ENCODE measurements at places on chromosomes 5 and 9. TPM values are rescaled to one million over a fixed set of nuclear protein-coding genes. Genes with fewer than 3 reads are reported as not detected.

Gene RMI1
- 14.2 TPM for polyA plus RNA-seq

Gene LECT2
- 1.6 TPM for polyA plus RNA-seq

DNA sequence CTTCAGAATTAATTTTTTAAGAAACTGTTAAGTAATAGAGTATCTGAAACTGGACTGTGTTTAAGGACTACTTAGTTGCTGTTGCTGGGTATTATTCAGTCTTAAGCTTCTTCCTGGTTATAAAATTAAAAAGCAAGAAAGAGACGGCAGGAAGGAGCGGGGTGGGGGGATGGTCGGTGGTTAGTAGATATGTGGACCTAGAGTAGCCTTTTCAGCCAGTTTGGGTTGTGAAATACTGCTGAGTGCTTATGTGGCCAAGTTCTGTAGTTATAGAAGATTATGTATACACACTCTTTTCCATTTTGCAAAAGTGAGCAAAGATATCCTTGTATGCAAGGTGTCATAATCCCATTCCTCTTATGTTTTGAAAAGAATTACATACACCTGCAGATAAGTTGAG, 28.5 kb downstream of the TRIO start:
- no peak for DNase-seq

Gene AQP7
- 12.8 TPM for polyA plus RNA-seq

GRCh38 chr5:43007911-43008362, 32.2 kb downstream of the ANXA2R start:
- no peak for DNase-seq

- no peak for DNase-seq
Measured at GRCh38 chr9:129769669-129770068, 16.8 kb upstream of the PTGES start.

DNA sequence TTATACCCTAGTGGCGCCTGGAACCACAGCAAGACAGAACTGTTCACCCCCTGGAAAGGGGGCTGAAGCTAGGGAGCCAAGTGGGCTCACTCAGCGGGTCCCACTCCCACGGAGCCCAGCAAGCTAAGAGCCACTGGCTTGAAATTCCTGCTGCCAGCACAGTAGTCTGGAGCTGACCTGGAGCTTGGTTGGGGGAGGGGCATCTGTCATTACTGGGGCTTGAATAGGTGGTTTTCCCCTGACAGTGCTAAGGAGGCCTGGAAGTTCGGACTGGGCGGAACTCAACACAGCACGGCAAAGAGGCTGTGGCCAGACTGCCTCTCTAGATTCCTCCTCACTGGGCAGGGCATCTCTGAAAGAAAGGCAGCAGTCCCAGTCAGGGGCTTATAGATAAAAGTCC, 19.5 kb downstream of the BTNL3 start:
- DNase-seq = no peak

- DNase-seq = no peak
Measured at GRCh38 chr9:135294836-135295235, 184.7 kb upstream of the PPP1R26 start.

GRCh38 chr5:66565878-66566277, 30.3 kb upstream of the MAST4 start:
- no peak for DNase-seq

DNA sequence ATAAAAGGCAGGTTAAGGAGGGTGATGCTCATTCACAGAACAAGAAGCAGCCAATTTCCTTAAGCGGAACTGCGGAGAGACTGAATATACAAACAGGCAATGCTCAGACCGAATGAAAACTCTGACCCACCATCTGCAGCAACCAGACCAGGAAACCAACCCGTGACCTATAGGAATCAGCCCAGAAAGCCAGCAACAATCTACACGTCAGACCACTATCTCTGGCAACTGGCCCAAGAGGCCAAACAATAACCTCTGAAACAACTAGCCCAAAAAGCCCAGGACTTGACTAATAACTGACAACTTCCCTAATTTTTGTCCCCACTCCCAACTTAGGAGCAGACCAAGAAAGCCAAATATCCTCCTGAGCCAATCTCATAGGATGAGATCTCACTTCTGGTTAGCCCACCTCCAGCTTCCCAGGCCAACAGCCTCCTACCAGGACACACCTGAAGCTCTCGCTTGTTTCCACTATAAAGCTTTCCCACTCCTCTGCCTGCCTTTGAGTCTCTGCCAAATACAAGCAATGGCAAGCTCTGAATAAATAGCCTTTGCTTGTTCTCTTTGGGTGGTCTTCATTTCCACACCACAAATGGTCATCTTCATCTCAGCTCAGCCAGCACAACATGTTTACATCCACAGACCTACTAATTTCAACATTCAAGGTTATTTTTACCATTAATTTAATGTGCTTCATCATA, 168.5 kb downstream of the HSD17B3 start:
- DNase-seq = no peak

Gene SPATA31C1
- 0.63 TPM for polyA plus RNA-seq

Gene SEMA4D
- polyA plus RNA-seq = 13.5 TPM

GRCh38 chr9:69314547-69314946, 10.5 kb upstream of the ENTREP1 start:
- no peak for DNase-seq

GRCh38 chr9:78782858-78783257, 485.9 kb downstream of the PSAT1 start:
- DNase-seq = no peak

DNA sequence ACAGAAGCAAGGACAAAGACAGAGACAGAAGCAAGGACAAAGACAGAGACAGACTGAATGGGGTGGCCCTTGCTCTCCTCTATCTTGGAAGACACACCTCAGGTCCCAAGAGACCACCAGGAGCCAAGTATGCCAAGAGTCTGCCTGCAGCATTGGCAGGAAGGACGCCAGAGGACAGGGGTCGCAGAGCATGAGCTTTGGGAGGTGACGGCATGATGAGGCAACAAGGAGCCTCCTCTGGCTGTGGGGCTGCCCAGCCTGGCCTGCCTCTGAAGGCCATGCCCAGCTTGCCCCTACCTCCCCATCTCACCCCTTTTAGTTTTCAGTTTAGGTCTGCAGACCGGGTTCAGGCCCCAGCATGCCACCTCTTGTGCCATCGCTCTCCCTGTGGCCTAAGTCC, 17.6 kb downstream of the PDGFRB start:
- no peak for DNase-seq

GRCh38 chr5:2184563-2185540, 302.1 kb upstream of the IRX4 start:
- no peak for DNase-seq

DNA sequence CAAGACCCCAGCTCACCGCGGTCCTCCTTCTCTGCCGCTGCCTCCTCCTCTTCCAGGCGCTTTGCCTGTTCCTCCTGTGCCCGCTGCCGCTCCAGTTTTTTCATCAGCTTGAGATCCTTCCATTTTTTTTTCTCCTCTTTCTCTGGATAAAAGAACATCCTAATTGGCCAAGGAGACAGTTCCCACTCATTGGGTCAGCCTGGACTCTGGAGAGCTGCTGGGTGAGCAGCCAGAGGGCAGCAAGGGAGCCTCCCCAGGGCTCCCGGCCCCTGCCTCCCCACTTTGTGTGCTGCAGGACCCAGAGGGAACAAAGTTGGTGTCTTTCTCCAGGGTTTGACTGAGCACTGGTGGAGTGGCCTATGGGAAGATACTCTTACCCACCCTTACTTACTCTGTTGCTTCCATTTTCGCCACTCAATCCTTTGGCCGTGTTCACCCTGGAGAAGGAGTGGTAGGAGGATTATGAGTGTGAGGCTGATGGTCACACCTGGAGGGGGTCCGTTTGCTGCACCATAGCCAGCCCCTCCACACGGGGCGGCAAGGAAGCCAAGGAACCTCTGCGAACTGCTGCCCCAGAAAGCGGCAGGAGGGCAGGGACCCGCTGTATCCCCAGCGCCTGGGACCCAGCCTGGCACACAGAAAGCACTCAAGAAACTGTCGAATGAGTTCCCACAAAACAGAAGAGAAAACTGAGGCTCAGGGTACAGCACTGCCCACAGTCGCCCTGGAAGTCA, 708 bp downstream of the SPOUT1 start:
- no peak for DNase-seq

DNA sequence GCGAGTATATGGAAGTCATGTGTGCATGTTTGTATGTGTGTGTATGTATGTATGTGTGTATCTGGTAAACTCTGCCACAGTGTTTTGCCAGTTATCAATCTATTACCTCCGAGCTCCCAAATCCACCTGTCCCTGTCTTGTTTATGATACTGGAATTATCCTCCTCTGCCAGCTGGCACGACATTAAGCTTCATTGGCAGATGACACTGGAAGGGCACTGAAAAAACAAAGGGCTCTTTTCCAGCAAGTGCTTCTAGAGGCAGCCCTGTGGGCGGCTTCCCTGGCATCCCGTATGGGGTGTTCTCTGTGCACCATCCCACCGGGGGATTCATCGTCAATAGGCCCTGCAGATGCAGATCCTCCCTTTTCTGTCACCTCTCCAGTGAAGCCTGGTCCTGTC, 221.5 kb downstream of the MSX2 start:
- DNase-seq = no peak

Measured in left renal pelvis (tissue), 4 donors.